Urothelium cell line (cell line): ENCODE measurements at places on chromosomes 3 and 15.

GRCh38 chr3:190989218-190989617 is 126.7 kb upstream of the GMNC start:
- DNase-seq = no peak

GRCh38 chr15:79494963-79495755 is 63.0 kb downstream of the MINAR1 start:
- DNase-seq = no peak

DNA sequence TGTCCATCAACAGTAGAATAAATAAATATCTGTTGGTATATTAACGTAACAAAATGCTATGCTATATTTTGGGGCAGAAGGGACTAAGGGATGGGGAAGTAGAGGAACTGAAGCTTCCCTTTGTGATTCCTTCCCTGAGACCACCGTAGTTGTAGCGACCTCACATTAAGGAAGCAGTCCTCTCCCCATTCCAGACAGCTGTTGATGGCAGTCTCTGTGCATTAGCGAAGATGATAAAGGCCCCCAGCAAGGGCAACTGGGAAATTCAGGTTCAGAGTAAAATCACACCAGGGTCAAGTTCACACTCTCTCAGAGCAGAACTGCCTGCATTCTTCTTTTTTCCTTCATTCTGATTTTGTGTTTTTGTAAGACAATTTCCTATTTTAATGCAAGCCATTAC is 259.0 kb downstream of the MEX3B start:
- DNase-seq = no peak

DNA sequence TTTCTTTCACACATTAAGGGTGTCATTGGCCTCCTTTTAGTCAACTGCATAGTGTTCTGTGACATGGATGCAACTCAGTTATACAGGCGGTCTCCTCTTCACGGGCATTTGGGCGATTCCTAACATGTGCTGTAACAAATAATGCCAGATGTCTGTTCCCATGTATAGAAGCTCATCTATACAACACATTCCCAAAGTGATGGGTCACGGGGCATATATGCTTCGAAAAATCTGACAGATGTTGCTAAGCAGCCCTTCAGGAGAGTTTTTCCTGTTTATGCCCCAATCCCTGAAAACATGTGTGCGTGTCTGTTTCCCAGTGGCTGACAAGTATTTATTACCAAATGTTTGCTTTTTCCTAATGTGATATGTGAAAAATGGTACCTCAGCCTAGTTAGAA is 25.8 kb downstream of the LRRK1 start:
- no peak for DNase-seq

- no peak for DNase-seq
Observed at GRCh38 chr3:39295184-39295775, 15.4 kb upstream of the CX3CR1 start.

GRCh38 chr3:106529738-106530137 is 660.9 kb upstream of the CBLB start:
- DNase-seq = no peak

- no peak for DNase-seq
Observed at GRCh38 chr15:59522988-59523461, 85.0 kb downstream of the FAM81A start.

DNA sequence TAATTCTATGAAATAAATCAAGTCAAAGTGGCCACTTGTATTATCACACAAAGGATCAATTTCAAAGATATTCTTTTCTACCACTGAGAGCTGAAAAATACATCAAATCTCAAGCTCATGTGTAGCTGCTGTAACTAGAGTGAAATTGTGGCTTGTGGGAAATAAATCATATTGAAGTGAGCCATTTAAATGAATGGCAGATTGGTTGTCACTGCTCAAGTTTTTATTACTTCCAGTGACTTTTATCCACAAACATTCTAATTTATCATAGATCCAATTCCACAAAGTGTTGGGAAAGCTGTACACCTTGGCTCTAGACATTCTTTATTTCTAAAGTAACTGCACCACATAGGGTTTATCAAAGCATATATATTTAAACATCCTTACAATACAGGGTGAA is 285.4 kb downstream of the CNTN3 start:
- DNase-seq = no peak

DNA sequence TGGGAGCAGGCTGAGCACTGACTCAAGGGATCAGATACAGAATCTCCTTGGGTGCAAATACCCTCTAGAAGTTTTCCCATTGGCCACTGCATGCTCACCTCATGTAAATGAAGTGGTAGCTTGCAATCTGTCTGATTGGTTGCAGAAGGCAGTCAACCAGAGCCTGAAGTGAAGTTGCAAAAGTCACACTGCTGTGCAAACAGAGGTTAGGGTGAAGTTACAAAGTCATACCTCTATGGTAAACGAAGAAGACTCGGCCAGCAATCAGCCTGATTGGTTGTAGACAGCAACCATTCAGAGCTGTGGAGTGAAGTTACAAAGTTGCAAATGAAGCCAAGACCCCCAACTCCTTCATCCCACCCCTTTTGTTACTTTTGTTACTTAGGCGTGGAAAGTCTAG is 27.1 kb downstream of the STARD9 start:
- DNase-seq = no peak

- DNase-seq = no peak
Observed at GRCh38 chr15:67228286-67228685, 26.2 kb downstream of the AAGAB start.

- DNase-seq = peak; percentile 27
Observed at GRCh38 chr3:79521221-79521848, 246.5 kb downstream of the ROBO1 start.

DNA sequence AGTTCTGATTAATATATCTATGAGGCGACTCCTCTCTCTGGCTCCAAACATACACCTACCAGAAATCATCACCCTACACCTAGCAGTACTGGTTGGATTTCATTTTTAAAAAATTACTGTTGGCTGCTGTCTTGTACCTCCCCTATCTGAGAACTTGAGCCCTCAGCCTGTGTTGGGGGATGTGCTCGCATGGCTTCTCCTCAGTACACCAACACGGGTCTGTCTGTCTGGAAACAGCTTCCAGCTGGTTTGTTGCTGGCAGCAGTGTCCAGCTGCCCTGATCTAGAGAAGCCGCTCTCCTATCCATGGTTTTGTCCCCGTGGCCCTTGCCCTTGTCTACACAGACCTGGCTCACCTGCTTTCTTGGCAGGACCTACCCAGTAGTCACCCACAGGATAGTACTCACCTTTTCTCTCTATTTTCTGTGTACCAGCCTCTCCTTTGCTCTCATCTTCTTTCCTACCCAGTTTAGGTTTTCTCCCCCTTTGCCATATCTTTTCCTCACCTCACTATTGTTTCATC is 43.2 kb upstream of the NEDD4 start:
- DNase-seq = no peak

DNA sequence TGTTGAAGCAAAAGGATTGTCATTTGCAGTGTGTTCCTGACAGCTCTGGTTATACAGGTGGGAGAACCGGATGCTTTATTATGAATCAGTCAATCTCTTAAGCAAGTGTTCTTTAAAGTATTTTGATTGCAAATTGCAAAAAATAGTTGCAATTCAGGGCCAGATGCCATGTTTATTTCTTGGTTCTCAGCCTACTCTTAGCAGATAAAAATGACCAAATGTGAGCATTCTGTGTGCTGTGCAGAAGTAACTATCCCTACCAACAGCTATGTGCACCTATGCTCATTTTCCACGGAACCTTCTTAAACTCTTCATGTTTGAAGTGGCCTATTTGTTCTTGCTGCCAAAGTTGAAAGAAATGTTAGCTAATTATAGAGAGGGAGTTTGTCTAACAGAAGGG is 262.3 kb upstream of the RASGRP1 start:
- no peak for DNase-seq

GRCh38 chr15:75347222-75348033 is 589 bp downstream of the NEIL1 start:
- DNase-seq = peak; percentile 74
